ENCODE measurements at places on chromosomes 11 and 22.

DNA sequence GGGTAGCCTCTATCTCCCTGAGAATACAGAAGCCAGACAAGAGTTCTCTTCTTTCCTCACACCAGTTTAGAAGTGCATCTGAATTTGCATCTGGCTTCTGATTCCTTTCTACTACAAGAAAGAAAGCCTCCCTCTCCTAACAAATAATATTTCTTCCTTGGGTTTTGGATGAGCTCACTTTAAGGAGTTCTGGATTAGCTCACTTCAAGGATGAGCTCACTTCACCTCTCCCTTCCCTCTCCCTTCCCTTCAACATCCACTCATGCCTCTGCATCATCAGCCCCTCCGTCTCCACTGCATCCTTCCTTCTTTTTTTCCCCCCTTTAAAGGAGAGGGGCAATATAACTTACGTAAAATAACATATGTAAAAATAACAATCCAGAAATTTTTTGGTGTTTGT is 1.6 kb upstream of the MTNR1B start:
- no peak for DNase-seq

GRCh38 chr11:116172851-116173250 is 599.9 kb downstream of the BUD13 start:
- no peak for DNase-seq

DNA sequence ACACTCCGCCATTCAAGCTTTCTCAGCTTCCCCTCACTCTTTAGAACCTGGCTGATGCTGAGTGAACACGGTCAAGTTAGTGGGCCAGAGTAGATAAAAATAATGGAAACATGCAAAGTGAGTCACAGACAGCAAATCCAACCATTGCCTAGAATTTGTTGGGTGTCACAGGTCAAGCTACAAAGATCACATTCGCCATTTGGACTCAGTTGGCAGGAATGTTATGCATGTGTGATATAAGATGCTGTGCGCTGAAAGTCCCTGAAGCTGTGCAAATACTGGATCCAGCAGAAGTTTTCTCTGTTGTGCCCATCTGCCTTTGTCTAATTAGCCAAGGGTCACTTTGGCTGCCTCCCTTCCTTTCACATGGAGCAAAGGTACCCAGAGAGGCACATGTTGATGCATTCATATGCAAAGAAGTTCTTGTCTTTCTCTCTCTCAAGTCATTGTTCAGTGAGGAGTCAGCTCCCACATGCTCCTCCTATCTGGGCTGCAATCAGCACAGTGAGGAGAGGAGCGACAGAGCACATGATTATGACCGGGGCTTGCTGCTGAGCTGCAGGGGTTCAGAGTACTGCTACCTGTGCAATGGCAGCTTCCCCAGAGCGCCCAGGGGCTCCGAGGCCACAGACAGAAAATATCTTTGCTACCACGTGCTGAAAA is 39.7 kb downstream of the FLI1 start:
- DNase-seq: no peak

DNA sequence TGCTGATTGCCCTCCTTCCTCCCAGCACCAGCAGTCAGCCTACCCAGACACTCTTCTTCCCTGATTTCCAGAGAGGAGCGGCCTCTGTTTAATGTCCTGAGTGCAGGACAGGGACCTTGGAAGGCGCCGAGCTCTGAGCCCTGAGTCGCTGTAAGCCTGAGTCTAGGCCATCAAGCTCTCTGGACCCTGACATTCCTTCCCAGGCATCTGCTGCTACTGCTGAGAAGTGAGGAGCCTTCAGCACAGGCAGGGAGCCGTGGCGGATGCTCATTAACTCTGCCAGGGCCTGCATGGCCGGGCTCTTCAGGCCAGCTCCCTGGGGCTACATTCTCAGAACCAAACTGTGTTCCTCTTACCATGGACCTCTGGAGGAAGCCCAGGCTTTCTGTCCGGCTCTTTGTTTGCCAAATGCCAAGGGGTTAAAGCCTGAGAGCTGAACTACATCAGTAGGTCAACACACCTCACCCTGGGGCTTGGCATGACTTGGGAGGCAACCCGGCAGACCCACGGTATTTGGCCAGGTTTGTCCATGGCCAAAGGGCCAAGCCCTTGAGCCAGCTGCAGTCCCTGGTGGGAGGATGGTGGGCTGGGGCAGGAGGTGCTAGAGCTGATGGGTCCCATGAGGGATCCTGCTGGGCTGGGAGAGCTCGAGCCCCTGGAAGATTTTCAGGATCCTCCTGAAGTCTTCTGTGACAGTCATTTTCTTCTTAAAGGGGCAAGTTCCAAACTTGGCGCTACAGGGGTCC is 721.4 kb downstream of the BRD1 start:
- no peak for DNase-seq

GRCh38 chr11:34775417-34775888 is 140.7 kb downstream of the APIP start:
- DNase-seq: peak; percentile 36

DNA sequence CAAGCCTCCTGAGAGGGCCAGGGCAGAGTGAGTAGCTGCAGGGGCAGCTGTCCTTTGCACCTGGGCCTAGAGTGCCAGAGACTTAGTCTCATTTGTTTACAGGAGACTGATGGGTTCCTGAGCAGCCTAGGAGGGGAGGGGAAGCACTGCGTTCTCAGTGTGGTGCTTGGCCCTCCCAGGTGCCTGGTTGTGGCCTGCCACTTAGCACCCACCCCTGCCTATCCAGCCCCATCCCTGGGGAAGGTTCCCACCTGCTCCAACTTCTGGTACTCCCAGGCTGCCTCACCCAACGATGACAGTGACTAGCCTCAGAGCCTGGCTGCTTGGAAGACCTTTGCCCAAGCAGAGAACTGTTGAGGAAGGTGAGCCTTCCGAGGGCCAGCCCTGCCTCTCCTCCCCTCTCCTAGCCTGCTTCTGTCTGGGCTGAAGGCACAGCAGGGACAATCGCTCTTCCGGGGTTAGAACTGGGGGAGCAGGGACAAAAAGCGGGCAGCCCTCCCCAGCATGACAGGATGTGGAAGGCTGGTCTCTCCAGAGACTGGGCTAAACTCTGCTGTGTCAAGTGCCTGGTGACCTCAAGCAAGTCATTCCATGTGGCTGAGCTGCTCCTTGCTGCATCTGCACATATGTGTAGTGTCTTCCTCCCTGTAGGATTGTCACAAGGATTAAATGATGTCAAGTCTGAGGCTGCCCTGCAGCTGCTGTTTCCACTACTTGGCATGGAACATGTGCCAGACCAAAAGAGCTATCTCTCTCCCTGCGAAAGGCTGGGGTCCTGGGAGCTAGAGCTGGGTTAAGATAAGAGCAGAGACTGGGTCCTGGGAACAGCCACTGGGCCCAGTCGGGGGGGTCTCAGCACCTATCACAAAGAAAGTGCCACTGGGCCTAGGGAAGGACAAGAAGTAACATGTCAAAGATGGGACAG is 9.9 kb downstream of the KCNQ1OT1 start:
- DNase-seq: no peak

GRCh38 chr22:50691521-50691920 is 18.9 kb downstream of the SHANK3 start:
- DNase-seq: peak; percentile 71

- DNase-seq: no peak
These were observed 11.5 kb upstream of the DKK3 start for GRCh38 chr11:12019866-12020416.

GRCh38 chr11:98423933-98424332 is 596.8 kb upstream of the CNTN5 start:
- no peak for DNase-seq

GRCh38 chr11:70476669-70477068 is 78.3 kb downstream of the CTTN start:
- DNase-seq: no peak

- DNase-seq: peak; percentile 20
These were observed 276.8 kb upstream of the SESN3 start for GRCh38 chr11:95507794-95508193.

DNA sequence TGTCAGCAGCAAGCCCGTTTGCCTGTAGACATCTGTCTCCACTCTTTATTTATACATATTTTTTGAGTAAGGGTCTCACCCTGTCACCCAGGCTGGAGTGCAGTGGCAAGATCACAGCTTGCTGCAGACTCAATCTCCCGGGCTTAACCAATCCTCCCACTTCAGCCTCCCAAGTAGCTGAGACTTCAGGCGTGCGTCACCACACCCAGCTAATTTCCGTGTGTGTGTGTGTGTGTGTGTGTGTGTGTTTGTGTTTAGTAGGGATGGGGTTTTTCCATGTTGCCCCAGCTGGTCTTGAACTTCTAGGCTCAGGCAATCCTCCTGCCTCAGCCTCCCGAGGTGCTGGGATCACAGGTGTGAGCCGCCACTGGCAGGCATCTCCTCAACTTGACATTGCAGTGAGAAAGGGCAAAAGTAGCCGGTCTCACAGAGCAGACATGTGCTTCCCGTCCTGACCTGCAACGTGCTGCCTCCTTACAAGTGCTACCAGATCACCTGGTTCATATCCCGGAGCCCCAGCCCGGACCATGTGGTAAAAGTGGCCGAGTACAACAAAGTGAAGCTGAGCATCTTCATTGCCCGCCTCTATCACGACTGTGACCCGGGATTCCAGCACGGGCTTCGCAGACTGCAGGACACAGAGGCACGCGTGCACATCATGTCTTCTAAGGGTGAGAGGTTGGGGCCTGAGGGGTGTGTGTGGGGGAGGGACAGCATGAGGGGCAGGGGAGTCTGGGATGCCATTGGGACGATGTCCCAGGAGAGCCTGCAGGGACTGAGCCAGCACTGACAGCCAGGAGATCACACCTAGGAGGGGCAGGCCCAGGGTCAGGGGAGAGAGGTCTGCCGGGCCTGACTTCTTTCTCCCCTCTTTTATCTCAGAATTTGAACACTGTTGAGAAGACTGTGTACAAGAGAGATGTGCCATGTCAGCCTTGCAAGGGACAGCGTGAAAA is 5.6 kb upstream of the APOBEC3H start:
- DNase-seq: no peak

DNA sequence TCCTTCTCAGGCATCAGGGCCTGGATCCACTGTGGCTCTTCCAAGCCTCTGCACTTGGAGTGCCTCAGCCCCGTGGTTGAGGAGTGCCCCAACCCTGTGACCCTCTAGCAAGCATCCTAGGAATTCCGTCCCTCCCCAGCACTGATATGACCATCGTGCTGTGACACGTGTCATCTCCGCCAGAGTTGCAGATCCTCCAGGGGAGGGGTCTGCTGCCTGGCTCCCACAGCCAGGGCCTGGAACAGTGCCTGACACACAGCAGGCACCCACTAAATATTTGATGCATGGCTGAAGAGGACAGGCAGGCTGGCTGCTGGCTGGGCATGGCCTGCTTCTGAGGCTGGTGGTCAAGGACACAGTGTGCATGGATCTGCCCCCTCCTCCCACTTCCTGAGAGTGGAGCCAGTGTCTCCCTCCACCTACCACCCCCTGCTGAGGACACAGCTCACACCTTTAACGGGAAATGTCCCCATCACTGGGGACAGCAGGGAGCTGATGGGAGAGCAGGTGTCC is 1.7 kb upstream of the CD81 start:
- DNase-seq: no peak

GRCh38 chr11:116773203-116774097 is 663 bp upstream of the BUD13 start:
- no peak for DNase-seq

GRCh38 chr11:70463478-70464255 is 65.3 kb downstream of the CTTN start:
- no peak for DNase-seq

GRCh38 chr11:17457396-17458173 is 19.1 kb downstream of the ABCC8 start:
- no peak for DNase-seq

GRCh38 chr11:12417691-12418611 is 40.6 kb downstream of the PARVA start:
- no peak for DNase-seq

DNA sequence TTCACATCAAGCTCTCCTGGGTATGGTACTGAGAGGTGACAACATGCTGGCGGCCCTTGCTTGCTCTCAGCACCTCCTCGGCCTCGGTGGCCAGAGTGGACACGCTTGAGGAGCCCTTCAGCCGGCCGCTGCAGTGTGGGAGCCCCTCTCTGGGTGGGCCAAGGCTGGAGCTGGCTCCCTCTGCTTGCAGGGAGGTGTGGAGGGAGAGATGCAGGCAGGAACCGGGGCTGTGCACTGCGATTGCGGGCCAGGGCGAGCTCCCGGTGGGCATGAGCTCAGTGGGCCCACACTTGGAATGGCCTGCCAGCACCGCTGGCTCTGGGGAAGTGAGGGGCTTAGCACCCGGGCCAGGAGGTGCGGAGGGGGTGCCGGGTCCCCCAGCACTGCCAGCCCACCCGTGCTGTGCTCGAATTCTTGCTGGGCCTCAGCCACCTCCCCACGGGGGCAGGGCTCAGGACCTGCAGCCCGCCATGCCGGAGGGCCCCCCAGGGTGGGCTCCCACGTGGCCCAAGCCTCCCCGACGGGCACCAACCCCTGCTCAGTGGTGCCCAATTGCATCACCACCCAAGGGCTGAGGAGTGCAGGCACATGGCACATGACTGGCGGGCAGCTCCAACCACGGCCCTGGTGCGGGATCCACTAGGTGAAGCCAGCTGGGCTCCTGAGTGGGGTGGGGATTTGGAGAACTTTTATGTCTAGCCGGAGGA is 106.2 kb downstream of the RAB38 start:
- DNase-seq: no peak

DNA sequence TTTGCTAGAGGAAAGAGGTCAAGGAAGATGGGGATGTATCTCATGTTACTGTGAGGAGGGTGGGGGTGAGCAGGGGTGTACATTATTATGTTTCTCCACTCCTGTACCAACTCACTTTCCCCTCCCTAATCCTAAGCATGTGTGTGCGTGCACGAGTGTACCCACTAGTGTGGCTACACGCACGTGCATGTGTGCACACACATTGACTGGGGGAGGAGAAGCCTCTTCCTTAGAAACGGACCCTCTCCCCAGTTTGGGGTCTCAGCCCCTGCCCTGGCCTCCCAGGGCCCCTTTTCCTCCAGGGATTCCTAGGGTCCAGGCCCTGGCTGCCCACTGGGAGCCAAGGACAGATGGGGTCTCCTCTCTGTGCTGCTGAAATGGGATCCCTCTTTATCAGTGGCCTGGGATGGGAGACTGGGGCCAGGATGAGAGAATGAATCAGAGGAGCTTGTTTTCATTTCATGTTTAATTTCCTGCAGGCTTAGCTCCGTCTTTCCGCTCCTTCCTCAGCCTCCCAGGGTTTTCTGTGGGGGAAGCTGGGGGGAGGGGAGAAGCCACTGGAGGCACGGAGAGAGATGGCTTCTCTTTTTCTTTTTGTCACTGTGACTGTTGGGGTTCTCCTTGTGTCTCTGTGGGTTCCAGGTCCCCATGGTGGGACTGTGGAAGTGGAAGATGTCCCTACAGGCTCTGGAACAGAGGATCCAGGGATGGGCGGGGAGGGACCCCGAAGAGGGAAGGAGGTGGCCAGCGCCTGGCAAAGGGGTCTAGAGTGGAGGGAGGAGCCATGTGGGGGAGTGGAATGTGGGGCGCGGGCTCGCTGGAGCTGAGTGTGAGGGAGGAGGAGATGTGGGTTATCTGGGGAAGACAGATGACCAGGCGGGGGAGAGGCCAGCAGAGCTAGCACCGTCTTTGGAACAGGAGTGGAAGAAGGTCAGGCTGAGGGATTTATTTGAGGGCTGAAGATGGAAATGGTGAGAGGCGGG is 40.3 kb downstream of the ALX4 start:
- no peak for DNase-seq

DNA sequence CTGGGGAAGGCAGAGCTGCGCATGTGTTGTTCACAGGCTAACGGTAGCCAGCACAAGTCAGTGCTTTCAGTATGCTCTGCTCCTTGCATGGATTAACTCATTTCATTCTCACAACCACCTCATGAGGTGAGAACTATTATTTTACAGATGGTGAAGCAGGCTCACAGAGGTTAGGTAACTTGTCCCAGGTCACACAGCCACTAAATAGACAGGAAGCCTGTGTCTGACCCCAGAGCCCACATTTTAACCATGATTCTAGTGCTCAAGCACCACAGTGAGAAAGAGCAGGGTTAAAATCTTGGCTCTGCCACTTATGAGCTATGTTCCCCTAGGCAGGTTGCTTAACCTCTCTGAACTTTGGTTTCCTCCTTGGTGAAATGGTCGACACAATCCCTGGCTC is 6.2 kb upstream of the SNX15 start:
- DNase-seq: no peak

Measured in SK-MEL-5 (cell line).